RPMI7951 (cell line): ENCODE measurements at places on chromosomes 5 and 9.

DNA sequence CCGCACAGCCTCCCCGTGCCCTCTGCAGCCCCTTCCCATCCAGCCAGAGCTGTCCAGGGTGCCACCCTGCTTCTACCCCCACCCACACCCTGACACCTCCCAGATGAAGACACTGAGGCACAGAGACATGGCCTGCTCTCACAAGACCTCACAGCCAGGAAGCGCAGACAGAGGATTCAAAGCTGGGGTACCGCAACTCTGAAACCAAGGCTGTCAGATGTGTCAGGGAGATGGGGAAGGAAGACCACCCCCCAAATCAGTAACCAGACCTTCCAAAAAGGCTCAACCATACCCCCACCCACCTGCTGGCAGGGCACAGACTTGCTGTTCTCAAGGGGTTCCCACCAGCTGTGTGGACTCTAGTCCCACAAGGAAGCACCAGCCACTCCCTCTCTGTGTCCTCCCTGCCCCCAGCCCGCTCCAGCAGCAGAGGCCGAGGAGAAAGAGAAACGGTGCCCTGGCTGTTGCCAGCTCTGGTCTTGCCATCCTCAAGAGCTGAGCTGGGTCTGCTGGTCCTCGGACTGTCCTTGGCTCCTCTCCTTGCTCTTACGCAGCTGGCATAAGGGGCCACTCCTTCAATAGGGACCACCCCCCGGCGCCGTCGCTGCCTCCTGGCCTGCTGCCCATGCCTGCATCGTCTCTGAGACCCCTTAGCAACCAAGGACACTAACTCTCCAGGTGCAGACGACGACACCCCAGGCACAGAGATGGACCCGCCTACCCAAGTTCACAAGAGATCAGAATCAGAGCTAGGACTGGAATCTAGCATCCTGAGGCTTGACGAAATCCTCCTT, 699 bp downstream of the AKNA start:
- peak; percentile 19 for DNase-seq

DNA sequence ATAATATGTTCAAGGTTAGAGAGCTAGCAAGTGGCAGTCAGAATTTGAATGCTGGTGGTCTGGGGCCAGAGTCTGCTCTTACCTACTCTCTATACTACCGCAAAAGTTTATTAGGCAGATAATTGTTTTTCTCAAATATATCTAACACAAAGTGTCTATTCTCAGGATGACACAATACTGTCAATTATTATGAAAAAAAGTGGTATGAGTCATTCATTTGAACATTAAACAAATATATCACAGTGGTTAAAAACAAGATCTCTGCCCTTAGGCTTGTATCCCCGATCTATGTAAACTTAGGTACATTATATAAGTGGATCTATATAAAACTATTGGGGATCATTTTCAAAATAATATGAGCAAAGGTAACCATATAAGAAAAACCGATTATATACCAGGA, 354.9 kb downstream of the CETN3 start:
- no peak for DNase-seq

- peak; percentile 0 for DNase-seq
Measured at GRCh38 chr5:58773744-58774441, 191.0 kb downstream of the RAB3C start.

DNA sequence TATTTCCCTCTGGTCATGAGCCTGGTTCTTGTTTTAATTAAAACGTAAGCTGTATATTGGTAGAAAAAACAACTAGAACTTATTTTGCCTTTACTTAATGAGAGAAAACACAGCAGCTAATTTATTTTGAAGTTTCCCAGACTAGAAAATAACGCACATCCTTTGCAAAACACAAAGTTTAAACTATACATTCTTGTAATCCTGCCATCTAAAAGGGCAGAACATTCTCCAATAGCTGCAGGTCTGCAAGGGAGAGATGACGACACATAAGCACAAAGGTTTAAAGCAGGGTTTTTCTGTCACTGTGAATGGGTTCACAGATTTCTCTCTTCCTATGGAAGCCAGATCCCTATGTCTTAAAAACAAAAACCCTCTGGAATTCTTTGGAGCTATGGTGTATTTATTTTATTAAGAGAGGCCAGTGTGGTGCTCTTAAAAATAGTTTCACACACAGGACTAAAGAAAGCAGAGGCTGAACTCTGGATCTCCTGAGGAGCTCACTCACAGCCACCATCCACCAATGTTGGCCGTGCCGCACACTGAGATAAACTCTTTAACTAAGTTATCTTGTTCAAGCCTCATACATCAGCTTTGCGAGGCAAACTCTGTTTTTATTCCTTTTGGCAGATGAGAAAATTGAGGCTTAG, 82.4 kb downstream of the SNCAIP start:
- DNase-seq: no peak

DNA sequence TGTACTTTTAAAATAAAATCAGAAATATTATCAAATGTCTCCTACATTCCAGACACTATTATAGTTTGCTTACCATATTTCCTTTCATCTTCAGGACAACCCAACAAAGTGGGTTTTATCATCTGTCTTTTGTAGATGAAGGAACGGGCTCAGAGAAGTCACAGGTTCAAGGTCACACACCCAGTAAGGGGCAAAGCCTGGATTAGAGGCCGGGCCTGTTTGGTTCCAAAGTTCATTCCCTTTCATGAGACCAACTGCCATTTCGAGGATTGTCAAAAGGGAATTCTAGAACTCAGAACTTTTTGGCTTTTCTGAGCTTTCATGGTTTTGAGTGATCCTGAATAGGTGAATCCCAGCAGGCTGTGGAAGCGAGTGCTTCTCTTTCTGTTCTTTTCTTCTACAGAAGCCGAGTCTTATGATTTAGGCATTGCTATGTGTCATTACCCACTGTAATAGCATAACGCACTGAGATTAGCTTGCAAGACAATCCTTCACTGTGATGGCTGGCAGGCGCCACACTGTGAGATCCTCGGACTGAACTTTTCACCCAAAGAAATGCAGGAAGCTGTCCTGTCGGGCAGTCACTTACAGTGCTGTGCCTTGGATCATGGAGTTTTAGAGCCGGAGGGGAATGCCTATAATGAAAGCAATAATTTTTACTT, 43.8 kb upstream of the ANKH start:
- DNase-seq: peak; percentile 78

DNA sequence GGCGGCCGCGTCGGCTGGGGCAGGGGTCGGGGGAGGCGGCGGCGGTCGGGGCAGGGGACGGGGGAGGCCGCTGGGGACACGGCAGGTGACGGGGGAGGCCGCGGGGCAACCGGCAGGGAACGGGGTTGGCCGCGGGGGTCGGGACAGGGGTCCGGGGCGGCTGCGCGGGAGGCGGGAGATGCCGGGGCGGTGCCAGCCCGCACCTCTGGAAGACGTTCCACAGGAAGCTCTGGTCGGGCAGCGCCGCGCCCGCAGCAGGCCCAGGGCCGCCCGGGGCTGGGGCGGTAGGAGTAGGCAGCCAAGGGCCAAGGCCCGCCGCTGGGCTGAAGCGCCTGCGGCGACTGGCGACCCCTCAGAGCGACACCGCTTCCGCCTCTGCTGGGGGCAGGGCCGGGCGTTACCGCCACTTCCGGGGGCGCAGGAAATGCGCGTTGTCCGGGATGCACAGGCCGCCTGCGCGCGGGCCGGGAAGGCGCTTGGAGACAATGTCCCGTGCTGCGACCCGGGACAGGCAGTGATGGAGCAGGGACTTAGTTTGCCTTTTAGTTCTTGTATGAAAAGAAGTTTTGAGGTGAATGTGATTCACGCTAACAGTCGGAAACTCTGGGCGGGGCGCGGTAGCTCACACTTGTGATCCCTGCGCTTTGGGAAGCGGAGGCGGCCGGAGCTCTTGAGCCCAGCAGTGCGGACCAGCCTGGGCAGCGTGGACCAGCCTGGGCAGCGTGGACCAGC, 110.0 kb upstream of the LPCAT1 start:
- peak; percentile 70 for DNase-seq

DNA sequence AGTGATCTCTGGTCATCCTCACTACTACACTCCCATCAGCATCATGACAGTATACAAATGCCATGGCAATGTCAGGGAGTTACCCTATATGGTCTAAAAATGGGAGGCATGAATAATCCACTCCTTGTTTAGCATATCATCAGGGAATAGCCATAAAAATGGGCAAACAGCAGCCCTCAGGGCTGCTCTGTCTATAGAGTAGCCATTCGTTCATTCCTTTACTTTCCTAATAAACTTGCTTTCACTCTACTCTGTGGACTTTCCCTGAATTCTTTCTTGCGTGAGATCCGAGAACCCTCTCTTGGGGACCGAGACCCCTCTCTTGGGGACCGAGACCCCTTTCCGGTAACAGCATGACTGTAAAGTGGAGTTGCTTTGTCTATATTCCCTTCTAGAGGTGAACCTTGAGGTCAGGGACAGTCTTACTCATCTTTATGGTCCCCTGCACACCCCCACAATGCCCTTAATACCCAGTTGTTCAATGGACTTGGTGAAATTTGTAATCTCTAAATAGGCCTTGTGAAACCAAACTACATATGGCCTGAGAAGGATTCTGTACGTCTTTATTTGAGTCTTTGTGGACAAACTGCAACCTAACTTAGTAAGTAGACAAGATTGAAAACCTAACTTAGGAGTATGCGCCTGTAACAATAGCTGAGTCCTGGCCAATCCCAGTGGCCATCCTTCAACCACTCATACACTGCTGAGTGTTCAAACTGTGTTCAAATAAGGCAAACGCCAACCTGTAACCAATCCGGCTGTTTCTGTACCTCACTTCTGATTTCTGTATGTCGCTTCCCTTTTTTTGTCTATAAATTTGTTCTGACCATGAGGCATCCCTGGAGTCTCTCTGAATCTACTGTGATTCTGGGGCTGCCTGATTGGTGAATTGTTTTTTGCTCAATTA, 32.3 kb upstream of the UBTD2 start:
- DNase-seq: no peak

DNA sequence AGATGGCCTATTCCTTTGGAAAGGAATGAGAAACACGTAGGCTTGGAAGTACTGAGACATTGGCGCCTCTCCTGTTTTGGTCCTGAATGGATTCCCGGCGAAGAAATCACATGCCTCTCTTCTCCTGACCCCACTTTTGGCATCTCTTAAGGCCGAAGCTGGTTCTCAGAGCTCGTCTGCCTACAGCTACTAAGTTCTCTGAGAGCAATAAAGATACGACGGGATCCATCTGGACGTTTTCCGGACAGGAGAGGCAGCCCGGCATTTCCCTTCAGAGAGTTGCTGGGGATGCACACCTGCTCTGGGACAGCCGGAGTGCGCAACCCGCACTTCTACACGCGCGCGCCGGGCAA, 336.8 kb upstream of the PUM3 start:
- DNase-seq: no peak

DNA sequence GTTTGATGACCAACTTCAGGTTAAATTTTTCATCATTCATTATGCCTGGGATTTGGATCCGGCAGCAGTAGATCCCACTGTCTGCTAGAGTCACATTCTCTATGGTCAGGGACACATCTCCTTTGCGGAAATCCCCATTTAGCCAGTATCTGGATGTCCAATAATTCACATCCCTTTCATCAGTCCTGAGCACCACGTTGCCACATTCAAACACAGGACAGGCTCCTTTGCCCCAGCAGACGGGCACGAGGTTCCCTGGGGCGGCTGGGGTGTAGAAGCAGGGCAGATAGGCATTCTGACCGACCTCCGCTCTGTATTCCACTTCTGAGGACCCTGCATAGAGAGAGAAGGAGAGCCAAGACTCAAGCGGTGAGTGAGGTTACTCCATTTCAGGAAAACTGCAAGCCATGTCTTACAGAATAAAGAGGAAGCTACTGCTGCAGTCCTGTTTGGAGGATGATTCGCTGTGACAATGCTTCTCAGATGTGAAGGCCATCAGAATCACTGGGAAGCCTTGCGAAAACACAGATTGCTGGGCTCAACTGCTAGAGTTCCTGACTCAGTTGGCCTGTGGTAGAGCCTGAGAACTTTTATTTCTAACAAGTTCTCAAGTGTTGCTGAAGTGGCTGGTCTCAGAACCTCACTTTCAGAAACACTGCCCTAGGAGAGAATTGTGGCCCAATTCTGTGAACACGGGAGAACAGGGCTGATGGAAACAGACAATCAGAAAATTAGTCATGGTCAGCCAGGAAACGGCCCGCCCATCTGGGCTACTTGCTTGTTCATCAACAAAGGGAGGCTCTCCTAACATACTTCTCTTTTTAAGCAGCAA, 2.0 kb downstream of the HAVCR2 start:
- DNase-seq: peak; percentile 30

GRCh38 chr5:87300744-87301143, 33.1 kb downstream of the RASA1 start:
- peak; percentile 95 for DNase-seq

- no peak for DNase-seq
Measured at GRCh38 chr5:87722286-87722685, 309.6 kb upstream of the CCNH start.

GRCh38 chr9:23160952-23161469, 665.0 kb downstream of the ELAVL2 start:
- DNase-seq: no peak

DNA sequence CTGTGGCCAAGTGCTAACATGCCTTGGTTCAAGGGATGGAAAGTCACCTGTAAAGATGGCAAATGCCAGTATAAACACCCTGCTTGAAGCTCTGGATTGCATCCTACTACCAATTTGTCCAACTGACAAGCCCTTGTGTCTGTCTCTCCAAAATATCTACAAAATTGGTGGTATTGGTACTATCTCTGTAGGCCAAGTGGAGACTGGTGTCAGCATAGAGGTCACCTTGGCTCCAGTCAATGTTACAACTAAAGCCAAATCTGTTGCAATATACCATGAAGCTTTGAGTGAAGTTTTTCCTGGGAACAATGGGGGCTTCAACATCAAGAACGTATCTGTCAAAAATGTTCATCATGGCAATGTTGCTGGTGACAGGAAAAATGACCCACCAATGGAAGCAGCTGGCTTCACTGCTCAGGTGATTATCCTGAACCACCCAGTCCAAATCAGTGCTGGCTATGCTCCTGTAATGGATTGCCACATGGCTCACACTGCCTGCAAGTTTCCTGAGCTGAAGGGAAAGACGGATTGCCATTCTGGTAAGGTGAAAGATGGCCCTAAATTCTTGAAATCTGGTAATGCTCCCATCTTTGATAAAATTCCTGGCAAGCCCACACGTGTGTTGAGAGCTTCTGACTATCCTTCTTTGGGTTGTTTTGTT, 19.9 kb downstream of the AFF4 start:
- DNase-seq: no peak

- DNase-seq: no peak
Measured at GRCh38 chr9:127116957-127117356, 5.5 kb downstream of the ANGPTL2 start.

GRCh38 chr9:84002344-84002743, 21.7 kb downstream of the RMI1 start:
- peak; percentile 35 for DNase-seq

- no peak for DNase-seq
Measured at GRCh38 chr5:52870448-52870847, 82.7 kb downstream of the ITGA1 start.

DNA sequence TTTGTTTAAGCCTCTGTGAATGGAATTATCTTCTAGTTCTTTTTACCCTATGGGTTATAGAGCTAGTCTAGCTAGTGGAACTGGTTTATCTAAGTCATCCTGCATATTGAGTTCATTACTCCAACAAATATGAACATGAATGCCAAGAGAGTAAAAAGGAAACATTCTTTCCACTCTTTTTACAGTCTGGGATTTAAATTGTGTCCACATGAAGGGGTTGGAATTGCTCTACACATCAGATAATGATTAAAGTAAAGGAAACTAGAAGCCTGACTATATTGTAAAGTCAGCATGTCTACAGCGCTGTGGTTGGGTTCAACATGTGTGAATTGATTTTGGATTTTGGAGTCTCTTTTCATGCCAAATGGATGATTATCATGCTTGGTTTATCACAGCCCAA, 173.1 kb downstream of the CCDC171 start:
- no peak for DNase-seq

- no peak for DNase-seq
Measured at GRCh38 chr5:206927-207536, 10.9 kb downstream of the CCDC127 start.
